ENCODE measurements at places on chromosomes 16 and 17.

DNA sequence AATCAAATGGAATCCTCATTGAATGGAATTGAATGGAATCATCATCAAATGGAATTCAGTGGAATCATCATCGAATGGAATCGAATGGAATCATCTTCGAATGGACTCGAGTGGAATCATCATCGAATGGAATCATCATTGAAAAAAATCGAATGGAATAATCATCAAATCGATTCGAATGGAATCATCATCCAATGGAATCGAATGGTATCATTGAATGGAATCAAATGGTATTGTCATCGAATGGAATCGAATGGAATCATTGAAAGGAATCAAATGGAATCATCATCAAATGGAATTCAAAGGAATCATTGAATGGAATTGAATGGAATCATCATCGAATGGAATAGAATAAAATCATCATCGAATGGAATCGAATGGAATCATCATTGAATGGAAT lies 619.3 kb downstream of the TP53TG3F start:
- no peak for DNase-seq

- no peak for DNase-seq
Measured at GRCh38 chr16:67883146-67883871, 1.4 kb upstream of the NRN1L start.

- DNase-seq: no peak
Measured at GRCh38 chr16:15607700-15608396, 35.1 kb downstream of the MARF1 start.

DNA sequence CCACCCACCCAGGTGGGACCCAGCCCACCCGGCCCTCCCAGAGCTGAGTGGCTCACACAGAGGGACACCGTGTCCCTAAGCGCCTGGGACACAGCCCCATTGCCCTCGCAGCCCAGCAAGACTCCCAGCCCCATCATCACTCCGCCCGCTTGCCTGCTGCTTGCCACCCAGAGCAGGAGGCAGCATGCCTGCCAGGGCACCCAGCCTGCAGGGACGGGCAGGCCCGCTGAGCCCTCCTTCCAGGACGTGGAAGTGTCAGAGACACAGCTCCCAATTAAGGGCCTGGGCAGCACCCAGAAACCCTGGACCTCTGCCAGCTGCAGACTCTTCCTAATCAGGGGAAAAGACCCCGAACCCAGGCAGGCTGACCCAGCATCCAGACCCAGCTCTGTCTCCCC lies 17.2 kb upstream of the OSGIN1 start:
- no peak for DNase-seq

- DNase-seq: no peak
Measured at GRCh38 chr16:69931631-69932030, 19.5 kb upstream of the CLEC18A start.

GRCh38 chr16:80973991-80974390 lies 32.7 kb downstream of the CMC2 start:
- no peak for DNase-seq

GRCh38 chr16:49734331-49734730 lies 121.6 kb downstream of the ZNF423 start:
- no peak for DNase-seq

DNA sequence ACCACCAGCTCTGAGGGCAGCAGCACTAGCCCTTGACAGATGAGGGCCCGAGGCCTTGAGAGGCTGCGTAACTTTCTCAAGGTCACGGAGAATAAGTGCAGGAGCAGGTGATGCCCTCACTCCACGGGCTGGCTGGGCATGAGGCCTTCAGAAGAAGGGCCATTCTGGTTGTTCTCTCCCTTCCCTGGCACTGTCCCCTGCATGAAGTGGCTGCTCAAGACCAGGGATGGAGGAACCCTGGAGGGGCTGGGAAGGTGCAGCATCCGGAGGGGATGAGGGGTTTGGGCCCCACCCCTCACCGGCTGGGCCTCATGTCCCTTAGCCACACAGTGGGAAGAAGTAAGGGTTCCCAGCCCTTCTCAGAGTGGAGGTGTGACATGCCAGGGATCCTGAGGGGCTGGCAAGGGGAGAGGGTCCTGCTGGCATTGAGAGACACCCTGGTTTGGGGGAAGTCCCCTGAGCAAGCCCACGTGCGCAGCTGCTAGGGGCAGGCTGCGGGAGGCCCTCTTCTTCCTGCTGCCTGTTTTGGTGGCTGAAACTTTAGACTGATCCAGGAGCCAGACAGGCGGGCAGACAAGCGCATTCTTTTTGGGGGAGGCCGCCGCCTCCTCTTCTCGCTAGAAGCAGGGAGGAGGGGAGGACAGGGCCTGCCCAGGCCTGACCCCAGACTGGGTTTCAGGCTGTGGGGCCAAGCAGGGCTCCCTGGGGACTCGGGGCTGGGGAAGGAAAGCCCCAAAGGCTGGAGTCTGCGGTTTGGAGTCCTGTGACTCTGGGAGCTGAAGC lies 74.0 kb downstream of the N4BP1 start:
- DNase-seq: peak; percentile 59

GRCh38 chr17:27920569-27920968 lies 27.4 kb upstream of the LYRM9 start:
- no peak for DNase-seq

DNA sequence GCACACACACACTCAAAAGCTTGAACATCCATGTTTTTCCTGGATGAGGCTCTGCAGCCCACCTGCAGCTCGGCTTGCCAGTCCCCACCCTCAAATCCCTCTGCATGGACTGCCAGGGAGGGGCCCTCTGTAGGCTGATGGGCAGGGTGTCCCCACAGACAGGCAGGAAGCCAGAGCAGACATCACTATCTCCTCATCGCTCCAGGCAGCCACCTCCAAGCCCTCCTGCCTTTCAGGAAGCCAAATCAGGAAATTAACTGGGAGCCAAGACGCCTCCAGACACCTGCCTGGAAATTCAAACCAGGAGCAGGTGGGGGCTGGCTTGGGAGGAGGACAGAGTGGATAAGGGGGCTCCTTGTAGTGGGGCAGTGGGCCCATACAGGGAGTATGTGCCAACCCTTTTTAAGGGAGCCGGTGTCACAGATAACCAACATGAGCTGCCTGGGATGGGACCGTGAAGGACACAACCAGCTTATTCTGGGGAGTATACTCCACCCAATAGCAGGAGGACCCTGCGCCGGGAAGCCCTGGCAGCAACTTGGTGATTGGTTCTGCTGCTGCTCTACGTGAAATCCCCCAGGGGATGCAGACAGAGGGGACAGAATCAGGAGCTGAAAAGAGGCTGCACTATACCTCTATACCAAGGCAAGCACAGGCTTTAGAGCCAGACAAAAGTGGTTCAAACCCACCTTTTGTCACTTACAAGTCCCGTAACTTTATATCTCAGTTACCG lies 139.1 kb downstream of the CCT6B start:
- no peak for DNase-seq

DNA sequence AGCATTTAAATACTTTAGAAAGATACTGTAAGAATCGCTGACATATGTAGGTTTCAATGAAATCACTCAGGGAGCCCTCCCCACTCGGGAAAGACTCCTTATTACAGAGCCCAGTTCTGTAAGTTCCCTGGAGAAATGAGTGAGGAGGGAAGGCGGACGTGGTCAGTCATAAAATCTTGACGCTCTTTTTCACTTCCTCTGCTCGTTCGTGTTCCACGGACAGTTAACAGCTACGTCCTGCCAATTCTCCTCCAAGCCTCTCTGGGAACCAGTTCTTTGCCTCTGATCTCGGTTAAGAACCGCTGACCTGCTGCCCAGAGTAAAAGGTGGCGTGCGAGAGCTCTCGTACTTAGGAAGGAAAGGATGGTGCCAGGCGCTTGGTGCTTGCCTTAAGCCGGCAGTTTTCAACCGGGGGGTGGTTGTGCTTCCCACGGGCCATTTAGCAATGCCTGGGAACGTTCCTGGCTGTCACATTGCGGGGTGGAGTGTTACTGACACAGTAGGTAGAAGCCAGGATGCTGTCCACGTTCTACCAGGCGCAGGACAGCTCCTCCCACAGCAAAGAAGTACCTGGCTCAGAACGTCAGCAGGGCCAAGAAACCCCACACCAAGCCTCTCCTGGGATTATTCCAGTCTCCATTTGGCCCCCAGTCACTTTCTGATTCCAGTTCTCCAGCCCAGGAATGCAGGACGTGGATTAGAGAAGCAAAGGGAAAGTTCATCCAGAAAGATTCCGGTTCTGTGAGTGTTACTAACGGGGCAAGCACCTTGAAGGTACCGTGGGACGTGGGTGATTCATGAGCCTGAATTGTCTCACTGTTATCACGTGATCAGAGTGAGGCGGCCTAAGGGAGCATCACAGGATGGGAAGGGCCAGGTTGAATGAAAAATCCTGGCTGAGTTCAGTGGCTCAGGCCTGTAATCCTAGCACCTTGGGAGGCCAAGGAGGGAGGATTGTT lies 87.7 kb downstream of the MRM3 start:
- DNase-seq: no peak

DNA sequence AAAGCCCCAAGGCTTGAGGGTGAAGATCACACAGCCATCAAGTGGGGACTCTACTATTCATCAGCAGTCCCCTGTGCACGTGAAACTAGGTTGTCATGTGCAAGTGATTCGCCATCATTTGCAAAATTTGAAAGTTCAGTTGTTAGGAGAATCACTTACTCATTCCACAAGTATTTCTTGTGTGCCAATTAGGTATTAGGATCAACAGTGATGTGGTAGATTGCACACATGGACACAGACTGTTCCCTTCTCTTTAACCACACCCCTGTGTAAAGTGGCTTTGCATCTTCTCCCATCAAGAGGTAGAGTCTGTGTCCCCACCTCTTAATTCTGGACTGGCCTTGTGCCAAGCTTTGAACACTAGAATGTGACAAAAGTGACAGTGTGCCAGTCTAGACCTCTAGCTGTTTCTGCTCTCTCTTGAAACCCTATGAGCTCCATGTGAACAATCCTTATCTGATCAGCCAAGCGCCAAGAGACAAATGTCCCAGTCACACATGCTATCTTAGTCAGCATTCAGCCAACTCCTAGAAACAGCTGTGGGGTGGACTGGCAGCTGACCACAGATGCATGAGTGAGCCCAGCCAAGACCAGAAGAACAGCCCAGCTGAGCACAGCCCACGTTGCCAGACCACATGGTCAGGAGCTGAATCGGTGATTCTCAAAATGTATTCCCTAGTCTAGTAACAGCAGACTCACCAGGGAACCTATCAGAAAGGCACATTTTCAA lies 31.5 kb upstream of the SHISA9 start:
- DNase-seq: no peak

GRCh38 chr17:230395-230770 lies 48.9 kb upstream of the DOC2B start:
- no peak for DNase-seq

- no peak for DNase-seq
Measured at GRCh38 chr17:4658478-4659305, 17.2 kb upstream of the ALOX15 start.

Data from CD4-positive, alpha-beta T cell (primary cell).